ENCODE measurements at places on chromosomes 6 and 20. TPM values are rescaled to one million over a fixed set of nuclear protein-coding genes. Genes with fewer than 3 reads are reported as not detected.

The PAX1 gene
- not detected for total RNA-seq

The EYS gene
- total RNA-seq: 0.09 TPM

The PI16 gene
- total RNA-seq: 1.5 TPM

The ISM1 gene
- not detected for total RNA-seq

The RREB1 gene
- total RNA-seq: 23.8 TPM

The GRIK2 gene
- total RNA-seq: 8.9 TPM

Data from fibroblast of the aortic adventitia (primary cell).